ENCODE measurements at places on chromosomes 4 and X.

DNA sequence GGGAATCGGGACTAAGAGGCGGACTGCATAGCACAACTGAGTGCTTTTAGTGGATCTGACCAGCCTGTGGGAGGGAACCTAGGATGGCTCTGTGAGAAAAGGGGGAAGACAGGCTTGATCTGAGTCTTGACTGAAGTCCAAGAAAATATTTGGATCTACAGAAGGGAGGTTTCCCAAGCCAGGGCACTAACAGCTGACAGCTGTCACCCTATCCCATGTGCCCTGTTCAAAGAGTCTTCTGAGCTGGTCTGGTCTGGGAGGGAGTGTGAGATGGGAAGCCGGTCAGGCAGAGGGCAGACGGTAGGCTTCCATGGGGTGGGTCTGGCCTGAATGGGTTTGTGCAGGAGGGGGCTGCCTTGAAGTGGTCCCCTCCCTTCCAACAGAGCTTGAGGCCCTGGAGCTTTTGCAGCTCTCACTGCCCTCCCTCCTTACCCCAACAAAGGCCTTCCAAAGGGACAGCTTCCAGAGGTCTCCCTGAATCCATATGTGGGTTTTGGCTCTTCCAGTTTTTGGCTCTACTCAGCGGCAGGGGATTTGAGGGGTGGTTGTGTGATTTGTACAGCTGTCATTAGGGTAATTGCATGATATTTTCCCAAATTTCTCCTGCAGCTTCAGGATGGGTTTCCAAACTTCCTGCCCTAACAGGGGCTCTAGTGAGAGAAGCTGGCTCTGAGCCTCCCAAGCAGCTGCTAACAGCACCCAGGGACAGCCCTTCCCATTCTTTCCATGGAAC is 643.7 kb downstream of the BCOR start:
- no peak for DNase-seq

DNA sequence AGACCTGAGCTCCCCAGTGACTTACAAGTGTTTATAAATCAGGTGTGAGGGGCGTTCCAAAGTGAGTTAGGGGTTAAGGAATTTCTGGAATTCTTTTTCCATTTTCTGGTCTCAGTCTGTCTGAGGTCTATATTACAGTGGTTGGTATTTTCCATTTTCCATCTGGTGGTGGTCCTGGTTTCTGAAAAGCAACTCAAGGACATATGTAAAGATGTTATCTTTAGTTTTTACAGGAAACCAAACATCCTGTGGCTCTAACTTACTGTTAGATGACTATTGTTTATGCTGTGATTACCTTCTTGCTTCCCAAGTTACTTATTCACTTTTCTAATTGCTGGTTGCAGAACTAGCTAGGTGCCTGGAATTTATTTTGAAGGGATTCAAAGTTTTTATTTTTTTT is 53.5 kb upstream of the IL21 start:
- peak; percentile 20 for DNase-seq

- peak; percentile 34 for DNase-seq
Measured at GRCh38 chrX:135625995-135626394, 87.4 kb upstream of the CT45A1 start.

DNA sequence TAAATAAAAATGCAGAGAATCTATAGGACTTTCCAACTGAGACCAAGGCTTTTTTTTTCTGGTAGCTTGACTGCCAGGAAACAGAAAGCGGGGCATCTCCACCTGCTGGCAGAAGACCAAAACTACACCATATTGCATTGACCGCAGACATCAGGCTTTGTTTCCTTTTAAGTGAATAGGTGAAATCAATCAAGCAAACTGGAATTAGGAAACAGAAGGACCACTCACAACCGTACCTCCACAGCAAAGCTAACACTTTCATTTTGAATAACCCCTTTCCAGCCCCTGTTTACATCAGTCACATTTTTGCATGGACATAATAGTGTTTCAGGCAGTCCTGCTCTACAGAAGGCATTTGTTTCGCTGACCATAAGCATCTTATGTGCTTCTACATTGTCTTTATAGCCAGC is 218.2 kb downstream of the IDS start:
- DNase-seq = peak; percentile 52

- DNase-seq = no peak
Measured at GRCh38 chr4:38979511-38980230, 52.5 kb downstream of the TMEM156 start.

- DNase-seq = no peak
Measured at GRCh38 chrX:11407331-11408108, 114.3 kb downstream of the AMELX start.

DNA sequence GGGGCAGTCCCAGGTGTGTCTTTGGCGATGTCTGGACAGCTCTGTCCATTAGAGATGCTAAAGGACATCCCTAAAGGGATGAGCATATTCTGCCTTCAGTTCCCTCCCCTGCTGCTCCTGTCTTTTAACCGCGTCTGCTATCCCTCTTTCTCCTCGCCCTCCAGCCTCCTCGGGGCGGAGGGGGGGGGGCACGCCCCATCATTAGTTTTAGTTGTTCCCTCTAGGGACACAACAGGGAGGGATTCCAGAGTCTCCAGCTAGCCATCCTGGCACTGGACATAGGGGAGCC is 1.1 kb downstream of the MSL3 start:
- no peak for DNase-seq

DNA sequence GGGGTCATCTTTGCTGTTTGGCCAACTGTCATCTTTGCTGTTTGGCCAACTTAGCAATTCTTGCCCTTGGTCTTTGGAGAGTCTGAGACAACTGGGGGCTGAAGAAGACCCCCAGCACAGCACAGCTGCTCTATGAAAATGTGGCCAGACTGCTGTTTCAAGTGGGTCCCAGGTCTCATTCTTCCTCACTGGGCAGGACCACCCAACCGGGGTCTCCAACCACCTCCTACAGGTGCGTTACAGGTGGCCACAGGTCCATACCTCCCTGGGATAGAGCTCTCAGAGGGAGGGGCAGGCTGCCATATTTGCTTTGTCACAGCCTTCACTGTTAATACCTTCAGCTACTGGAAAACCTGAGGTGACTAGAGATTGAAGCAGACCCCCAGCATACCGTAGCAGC is 82.1 kb upstream of the TCEAL2 start:
- no peak for DNase-seq

DNA sequence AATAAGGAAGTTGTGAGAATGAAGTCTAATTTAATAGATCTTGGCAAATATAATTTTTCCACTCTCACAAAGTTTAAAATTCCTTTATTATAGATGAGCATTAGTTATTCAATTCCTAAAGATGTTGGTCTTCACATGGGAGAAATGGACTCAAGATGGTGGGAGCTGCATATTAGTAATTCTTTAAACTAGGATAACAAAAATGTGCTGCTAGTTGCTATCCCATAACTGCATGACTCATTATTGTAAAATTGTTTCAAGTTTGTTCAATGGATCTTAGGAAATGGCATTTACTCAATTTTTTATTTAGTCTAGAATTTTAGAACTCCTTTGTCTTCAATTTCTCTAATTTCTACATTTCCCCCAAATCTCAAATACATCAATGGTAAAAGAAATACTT is 155.8 kb downstream of the ATP10D start:
- no peak for DNase-seq

GRCh38 chr4:127604949-127605709 is 27.6 kb upstream of the INTU start:
- DNase-seq = peak; percentile 92

DNA sequence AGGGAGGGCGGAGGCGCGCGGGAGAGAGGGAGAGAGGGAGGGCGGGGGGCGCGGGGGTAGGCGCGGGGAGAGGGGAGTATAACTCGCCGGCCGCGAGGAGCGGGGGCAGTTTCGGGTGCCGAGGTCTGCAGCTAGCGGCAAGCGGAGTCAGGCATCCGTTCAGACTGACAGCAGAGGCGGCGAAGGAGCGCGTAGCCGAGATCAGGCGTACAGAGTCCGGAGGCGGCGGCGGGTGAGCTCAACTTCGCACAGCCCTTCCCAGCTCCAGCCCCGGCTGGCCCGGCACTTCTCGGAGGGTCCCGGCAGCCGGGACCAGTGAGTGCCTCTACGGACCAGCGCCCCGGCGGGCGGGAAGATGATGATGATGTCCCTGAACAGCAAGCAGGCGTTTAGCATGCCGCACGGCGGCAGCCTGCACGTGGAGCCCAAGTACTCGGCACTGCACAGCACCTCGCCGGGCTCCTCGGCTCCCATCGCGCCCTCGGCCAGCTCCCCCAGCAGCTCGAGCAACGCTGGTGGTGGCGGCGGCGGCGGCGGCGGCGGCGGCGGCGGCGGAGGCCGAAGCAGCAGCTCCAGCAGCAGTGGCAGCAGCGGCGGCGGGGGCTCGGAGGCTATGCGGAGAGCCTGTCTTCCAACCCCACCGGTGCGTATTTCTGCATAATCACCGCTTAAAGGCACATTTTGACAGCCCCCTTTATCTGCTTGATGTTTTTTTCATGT is at the start of gene POU4F2:
POU4F2 (plus strand) TSS at position 108 of the 720 bp plus-strand sequence; CDS start at position 356, 248 bp downstream.
- peak; percentile 76 for DNase-seq

- DNase-seq = peak; percentile 30
Measured at GRCh38 chr4:118032691-118033090, 1.6 kb upstream of the NDST3 start.

DNA sequence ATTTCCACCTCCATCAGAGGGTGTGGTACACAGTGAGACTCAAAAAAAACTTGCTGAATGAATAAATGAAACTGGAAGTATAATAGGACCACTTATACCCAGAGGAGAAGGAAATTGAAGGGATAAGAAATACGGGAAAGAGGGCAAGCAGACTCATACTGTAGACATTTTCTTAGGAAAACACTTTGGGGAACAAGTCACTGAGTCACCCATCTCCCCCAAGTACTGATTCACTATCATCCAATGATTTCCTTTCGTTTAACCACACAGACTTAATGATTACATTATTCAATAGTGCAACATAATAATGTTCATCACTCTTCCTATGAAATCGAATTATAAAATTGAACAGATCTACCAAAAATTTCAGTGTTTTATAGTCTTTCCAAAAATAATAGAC is 97.1 kb downstream of the LDB2 start:
- DNase-seq = no peak

DNA sequence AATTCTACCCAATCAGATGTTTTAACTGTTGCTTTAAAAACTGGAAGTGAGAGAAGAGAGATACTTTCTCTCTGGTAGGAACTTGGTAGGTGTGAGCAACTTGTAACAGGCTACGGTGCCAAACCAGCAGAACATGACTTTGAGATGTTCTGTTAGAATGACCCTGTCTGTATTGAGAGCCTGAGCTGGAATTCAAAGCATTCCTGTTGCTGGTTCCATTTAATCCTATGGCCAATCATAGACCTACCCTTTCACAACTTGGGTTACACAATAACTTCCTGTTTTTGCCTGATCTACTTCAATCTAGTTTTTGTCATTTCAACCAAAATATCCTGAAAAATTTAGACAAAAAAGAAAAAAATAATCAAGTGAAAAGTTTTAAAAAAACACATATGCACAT is 1.7 kb upstream of the PRRG1 start:
- DNase-seq = peak; percentile 13

GRCh38 chr4:148434075-148434773 is 8.0 kb downstream of the NR3C2 start:
- no peak for DNase-seq

DNA sequence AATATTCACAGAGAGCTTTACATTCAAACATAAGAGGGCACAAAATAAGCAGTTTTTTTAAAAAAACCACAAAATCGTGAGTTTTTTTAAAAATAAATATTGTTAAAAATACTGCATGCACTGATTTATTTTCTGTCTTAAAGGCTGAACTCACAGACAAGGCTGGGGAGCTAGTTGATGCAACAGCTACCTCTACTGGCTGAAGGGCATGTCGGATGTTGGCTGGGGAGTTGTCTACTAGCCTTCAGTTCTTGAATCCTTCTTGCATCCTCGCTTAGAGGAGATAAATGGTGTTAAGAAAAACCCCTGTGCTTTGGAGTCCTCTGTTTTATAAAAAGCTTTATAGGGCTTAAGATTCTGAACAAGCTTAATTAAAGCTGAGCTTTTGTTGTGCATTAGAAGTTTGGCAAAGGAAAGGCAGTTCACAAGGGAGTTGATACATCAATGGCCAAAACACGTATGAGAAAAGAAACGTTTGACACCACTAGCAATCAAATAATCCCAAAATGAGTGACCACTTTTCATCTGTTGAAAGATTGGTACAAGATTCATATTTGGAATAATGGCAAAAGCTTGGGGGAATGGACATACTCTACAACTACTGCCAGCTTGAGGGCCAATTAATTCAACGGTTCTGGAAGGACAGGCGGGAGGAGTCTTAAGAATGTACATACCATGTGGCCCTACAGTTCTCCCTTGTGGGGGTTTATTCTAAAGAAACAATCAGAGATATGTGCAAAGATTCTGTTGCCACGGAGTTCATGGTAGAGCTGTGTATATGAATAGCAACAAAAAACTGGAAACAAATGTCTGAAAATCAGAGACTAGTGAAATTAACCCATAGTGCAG is 94.7 kb downstream of the SEL1L3 start:
- peak; percentile 84 for DNase-seq

DNA sequence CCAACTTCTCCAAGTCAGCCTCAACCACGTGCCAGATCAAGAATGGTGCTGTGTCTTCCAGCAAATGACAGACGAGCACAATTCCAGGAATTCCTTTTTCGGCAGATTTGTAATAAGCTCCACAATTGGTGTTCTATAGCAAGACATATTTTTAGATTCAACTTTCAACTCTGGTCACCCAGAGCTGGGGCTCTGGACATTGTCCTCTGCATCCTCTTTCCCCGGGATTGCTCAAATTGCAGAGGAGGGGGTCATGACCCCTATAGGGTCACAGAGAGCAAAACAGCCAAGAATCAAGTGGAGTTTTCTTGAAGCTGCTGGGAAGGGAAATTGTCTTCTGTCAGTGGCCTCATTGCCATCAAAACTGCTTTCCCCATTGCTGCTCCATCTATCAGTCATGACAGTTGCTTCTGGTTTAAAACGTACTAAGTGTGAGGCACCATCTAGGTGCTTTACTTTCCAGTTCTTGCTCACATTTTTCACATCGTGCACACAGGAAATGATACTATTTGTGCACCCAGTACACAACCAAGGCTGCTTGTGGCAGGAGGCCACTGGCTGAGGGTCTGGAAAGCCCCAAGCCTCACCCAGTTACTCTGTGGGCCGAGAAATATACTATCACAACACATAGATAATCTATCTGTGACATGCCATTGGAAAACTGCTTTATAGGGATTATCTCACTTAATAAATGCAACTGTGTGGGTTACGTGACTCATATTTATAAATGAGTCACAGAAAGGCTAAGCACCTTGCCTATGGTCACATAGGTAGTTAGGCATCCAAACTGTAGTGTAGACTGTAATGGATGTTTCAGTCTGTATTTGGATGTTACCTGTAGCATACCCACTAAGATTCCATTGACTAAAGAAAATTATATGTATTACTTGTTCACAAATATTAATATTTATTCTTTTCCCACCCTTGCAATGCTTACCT is 91.7 kb upstream of the PHOX2B start:
- no peak for DNase-seq
